Kidney (tissue), 22 donors: ENCODE measurements at places on chromosomes 12 and 14. TPM values are rescaled to one million over a fixed set of nuclear protein-coding genes. Genes with fewer than 3 reads are reported as not detected.

TSPAN19 gene
- 0.66 TPM for total RNA-seq

ZCRB1 gene
- 45.6 TPM for total RNA-seq

HOMEZ gene
- total RNA-seq, result 14.8 TPM

SERPINA9 gene
- not detected for total RNA-seq

FOXG1 gene
- total RNA-seq, result not detected

OAS2 gene
- total RNA-seq, result 11.7 TPM

TAS2R10 gene
- total RNA-seq, result 0.82 TPM

RPL10L gene
- not detected for total RNA-seq

PTCSC3 gene
- total RNA-seq, result not detected

ABCC9 gene
- total RNA-seq, result 21.3 TPM

CAPZA3 gene
- total RNA-seq, result not detected

CMA1 gene
- 2.1 TPM for total RNA-seq

PUS7L gene
- 14.5 TPM for total RNA-seq

LAG3 gene
- 1.3 TPM for total RNA-seq

SCN8A gene
- total RNA-seq, result 1.4 TPM

FAM186B gene
- total RNA-seq, result 0.85 TPM

TOMM20L gene
- not detected for total RNA-seq

TAS2R31 gene
- total RNA-seq, result 5.9 TPM

AGAP2 gene
- total RNA-seq, result 3.7 TPM

KRT86 gene
- total RNA-seq, result 1.3 TPM

RAB15 gene
- total RNA-seq, result 18.3 TPM

INHBC gene
- total RNA-seq, result not detected

USP44 gene
- total RNA-seq, result 2.8 TPM

OTOGL gene
- total RNA-seq, result 0.47 TPM

UNG gene
- total RNA-seq, result 24.9 TPM

EEF1AKMT3 gene
- total RNA-seq, result 10.4 TPM

ZNF891 gene
- total RNA-seq, result 3.1 TPM

PTPRB gene
- 71.6 TPM for total RNA-seq

PIWIL1 gene
- total RNA-seq, result 0.31 TPM

TROAP gene
- 1.0 TPM for total RNA-seq

PHLDA1 gene
- total RNA-seq, result 15.3 TPM
